ENCODE measurements at places on chromosomes 7 and 10. TPM values are rescaled to one million over a fixed set of nuclear protein-coding genes. Genes with fewer than 3 reads are reported as not detected.

GRCh38 chr7:149654588-149654987 is 118.8 kb downstream of the ZNF467 start:
- no peak for DNase-seq

- no peak for DNase-seq
These were observed 160.8 kb upstream of the PODXL start for GRCh38 chr7:131717181-131717580.

DNA sequence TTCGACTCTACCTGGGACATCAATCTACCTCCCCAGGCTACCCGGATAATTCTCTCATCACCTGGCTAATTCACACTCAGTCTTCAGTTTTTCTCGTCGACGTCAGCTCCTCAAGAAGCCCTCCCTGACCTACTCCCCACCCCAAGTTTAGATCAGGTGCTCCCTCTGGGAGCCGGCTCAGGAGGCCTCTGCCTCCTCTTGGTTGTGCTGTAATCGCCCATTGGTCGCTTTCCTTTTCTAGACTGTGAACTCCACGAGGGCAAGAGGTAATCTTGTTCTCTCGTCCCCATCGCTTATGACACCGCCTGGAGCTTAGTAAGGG is 461 bp upstream of the WIPF3 start:
- no peak for DNase-seq

DNA sequence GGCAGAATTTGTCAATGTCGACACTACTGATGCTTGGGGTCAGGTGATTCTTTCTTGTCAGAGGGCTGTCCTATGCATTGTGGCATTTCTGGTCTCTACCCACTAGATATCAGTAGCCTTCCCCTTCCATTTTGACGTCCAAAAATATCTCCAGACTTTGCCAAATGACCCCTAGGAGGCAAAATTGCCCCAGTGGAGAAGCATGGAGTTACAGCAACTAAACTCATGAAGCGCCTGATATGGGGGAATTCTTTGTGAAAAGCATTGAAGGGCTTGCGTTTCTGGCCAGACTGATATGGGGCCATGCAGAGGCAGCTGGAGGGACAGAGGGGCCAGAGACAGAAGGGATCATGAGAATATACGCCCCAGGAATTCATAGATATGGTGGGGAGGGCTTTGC is 43.6 kb downstream of the ADRB1 start:
- DNase-seq = no peak

DNA sequence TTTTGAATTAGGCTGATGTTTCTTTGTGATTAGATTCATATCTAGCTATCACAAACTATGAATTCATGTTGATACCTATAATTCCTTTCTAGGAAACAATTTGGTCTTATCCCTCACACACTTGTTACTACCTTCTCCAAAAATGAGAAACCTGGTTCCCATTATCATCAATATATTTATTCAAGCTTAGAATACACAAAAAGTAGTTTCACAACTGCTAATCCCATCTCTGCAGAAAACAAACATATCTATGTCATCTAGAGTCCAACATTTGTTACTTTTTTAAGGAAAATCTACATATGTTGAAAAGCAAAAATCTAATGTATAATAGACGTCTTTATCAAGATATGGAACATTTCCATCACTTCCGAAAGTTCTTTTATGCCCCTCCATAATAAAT is 110.4 kb downstream of the MICU1 start:
- DNase-seq = no peak

- DNase-seq = no peak
These were observed 18.0 kb downstream of the CDCA7L start for GRCh38 chr7:21927693-21928092.

- DNase-seq = no peak
These were observed 47.6 kb upstream of the PPP1R3C start for GRCh38 chr10:91680487-91680886.

The OPTN gene
- total RNA-seq = 112 TPM

The EPDR1 gene
- 0.93 TPM for total RNA-seq

The MOGAT3 gene
- total RNA-seq = not detected

The RNF148 gene
- total RNA-seq = not detected

The FXYD4 gene
- total RNA-seq = 0.37 TPM

Measured in activated CD8-positive, alpha-beta memory T cell treated with anti-CD3 and anti-CD28 coated beads, Interleukin-2, amount 10 ng/mL, durations not matched to agents 7 days and 5 days (primary cell).